NCI-H1417 treated with DMSO at 0.1 percent for 48 hours (cell line): ENCODE measurements at places on chromosomes 11 and 22.

- no peak for DNase-seq
Observed at GRCh38 chr22:49600468-49600867, 227.2 kb downstream of the BRD1 start.

DNA sequence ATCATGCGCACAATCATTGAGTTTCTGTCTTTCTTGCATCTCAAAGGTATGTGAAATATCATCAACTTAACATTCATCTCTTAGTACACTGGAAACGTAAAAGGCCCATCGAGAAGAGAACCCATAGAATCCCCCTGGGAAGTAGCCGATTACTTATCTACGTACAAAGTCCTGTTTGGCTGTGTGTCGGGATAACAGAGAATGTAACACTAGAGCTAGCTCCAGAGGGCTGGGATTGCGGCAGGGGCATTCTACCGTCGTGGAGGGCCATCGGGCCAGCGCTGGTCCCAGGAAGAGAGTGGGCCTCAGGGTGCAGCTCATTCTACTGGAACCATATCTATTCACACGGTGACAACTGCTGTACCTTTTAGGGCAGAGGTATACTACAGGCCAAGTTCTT lies 4.5 kb downstream of the GAL start:
- no peak for DNase-seq

DNA sequence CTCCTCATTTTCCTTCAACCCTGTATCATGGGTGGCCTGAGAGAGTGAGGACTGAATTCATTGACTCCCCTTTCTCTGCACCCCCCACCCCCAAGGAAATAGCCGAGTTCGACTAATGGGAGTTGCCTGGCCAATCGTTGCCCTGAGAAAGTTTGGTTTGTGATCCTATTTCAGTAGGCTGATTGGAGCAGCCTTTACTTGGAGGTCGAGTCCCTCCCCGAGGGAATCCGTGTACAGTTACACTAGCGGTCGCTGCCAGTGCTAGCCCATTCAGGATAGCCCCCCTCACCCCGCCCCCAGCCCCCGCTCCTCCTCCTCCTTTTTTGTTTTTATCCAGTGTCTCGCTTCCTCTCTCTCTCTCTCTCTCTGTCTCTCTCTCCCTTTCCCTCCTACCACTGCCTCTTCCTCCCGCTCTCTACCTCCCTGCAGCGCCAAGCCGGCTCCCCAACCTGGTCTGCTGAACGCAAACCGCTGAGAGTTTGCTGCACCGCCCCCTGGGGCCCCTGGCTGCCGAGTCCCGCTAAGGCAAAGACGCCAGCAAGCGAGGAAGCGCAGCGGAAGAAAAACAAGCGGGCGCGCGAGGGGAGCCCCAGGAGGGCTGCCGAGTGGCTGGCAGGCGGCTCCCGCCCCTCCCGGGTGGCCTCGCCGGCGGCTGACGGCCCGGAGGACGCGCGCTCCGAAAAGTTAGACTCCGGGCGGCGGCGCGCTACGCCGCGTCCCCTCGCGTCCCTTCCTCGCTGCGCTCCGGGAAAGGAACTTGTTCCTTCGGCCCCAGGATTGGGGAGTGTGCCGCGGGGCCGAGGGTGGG lies at the start of gene GRAMD1B:
Gene GRAMD1B (plus strand): TSS at position 357 of the 808 bp plus-strand sequence. CDS start 524 bp downstream, outside the sequence.
- peak; percentile 56 for DNase-seq

GRCh38 chr22:45777852-45778375 lies 106.3 kb downstream of the ATXN10 start:
- DNase-seq: no peak

DNA sequence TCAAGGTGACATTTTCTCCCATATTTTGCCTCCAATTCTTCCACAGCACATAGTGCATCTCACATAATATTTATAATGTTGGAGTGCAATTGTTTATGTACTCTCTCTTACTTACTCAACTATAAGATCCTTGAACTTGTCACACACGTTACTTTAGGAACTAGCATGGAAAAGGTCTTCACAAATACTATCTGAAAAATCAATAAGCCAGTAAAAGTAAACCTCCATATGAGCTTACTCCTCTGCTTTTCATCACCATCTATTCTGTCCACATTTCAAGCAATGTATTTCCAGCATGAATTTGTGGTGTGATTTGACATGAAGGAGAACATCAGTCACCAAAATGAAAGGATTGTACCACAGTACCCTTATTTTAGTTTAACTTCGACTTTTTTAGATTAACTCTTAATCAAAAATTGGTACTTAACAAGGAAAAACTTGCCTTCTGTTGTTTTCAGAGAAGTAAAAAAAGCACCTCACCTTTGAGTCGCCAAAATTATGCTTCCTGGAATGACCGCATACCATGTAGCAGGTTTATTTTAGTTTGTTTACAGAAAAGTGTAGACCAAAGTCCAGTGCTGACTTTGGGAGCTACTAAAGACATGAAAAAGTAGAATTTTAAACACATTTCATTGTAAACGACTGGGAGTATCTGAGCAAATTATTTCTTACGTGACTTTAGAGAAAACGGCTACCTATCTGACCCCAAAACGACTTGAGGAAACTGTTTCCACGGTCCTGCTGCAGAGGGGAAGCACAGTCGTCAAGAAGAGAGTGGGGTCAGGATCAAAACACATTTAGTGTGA lies at the start of gene SLC22A9:
Gene SLC22A9 (plus strand): TSS at position 621 of the 806 bp plus-strand sequence. CDS start 272 bp downstream, outside the sequence.
- no peak for DNase-seq

- DNase-seq: no peak
Observed at GRCh38 chr11:76955459-76956114, 78.6 kb upstream of the B3GNT6 start.

DNA sequence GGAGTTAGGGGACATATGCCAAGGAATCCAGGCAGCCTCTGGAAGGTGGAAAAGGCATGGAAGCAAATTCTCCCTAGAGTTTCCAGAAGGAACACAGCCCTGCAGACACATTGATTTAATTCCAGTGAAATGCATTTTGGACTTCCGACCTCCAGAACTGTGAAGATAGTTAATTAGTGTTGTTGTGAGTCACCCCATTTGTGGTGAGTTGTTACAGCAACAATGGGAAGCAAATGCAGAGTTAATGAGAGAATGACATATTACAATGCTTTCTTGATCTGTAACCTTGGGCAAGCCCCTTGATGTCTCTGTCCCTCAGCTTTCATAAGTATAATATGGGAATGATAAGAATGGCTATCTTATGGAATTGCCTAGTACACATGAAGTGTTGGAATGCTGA lies 178.7 kb downstream of the KIRREL3 start:
- no peak for DNase-seq

DNA sequence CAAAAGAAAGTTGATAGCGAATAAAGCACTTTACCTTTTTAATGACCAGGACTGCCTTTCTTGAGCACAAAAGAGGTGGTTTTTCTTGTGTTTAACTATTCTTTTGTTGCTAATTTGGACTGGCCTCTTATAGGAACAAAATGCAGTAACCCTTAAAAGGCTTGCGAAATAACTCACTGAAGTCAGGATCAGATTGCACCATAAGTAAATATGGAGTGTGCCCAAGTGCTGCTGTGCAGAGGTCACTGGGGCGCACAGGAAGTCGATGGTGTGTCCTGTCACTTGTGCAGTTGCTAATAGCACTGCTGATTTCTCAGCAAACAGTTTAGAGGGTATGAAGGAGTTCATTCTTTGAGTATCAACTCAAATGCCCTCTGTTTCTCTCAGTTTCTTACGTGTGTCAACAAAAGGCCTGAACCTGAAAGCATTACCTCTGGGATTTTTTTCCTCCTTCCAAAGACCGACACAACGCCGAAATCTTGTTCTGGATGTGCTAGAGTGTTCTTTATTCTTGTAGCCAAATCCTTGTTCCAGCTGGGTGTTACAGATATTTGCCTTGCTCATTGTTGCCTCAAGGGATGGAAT lies 71.3 kb downstream of the ATXN10 start:
- DNase-seq: no peak

DNA sequence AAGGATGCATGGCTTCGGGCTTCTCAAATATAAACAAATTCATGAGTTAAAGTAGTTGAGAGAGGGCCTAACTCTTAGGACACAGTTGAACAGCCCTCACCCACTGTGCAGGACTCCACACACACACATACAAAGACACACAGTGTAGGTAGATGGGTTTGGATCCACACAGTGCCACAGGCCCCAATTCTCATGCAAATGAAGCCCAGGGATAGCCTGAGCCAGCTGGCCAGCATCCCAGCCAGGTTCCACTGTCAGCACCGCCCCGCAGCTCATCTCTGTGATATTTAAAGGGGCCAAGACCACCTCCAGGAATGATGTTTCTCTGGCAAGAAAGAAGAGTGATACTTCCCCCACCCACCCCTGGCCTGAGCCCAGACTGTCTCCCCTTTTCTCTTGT lies 11.7 kb downstream of the SLC35C1 start:
- DNase-seq: no peak

GRCh38 chr11:34176751-34177209 lies 71.4 kb downstream of the NAT10 start:
- no peak for DNase-seq

DNA sequence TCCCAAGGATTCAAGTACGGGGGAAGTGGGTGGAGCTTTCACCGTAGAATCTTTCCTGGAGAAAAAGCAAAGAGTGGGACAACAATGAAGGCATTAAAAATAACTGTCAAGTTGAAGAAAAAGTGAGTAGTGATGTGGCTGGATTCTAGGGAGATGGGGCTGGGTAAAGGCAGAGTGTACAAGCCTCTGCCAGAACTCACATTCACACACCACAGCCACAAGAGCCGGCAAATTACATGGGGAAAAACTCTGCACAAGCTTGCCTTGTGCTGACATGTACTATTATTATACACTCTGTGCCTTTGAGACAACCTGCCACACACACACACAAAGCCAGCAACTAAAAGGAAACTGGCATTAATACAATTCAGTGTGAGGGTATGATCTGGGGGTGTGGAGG lies 182.6 kb downstream of the LARGE1 start:
- no peak for DNase-seq

GRCh38 chr22:32557925-32558324 lies 83.3 kb downstream of the FBXO7 start:
- DNase-seq: no peak

GRCh38 chr11:368414-369335 lies 624 bp upstream of the B4GALNT4 start:
- no peak for DNase-seq
